ENCODE measurements at places on chromosomes 2 and 18.

DNA sequence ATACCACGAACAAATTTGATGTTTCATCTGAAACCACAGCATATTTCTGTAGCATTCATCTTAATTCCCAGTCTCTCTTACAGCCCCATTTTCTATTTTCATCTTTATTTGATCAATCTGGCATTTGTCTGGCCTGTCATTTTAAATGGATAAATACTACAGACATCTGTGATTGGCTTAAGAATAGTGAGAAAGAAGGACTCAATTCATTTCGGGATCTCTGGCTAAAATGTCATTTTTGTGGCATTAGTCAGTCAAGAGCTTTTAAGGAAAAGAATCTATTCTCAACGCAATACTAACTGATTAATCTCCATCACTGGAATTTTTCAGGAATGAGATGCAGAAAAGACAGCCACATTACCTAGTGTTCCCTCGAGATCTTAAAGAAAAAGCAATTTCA is 585.9 kb downstream of the IRS1 start:
- no peak for DNase-seq

DNA sequence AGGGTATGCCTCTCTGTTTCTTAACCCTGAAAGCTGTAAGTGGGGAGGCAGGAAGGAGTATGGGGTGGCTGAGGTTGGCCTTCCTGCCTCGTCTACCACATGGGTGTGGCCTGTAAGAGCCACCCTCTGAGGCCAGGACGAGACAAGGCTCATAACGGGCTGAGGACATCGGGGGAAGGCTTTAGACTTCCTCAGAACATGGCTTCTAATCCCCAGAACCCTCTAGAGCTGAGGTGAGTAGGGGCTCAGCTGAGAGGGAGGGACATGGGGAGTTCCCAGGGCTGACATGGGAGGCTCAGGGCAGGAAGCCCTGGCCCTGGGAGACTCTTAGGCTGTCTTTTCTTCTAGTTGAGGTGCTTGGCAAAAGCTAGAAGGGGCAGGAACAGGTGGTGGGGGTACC is 36.7 kb downstream of the EMX1 start:
- DNase-seq = peak; percentile 8

- no peak for DNase-seq
Measured at GRCh38 chr2:135281379-135281778, 229.3 kb downstream of the RAB3GAP1 start.

GRCh38 chr2:120802867-120803484 is 67.3 kb downstream of the GLI2 start:
- no peak for DNase-seq

- DNase-seq = peak; percentile 78
Measured at GRCh38 chr2:10378189-10378588, 69.9 kb downstream of the ODC1 start.

Measured in MV-4-11 (cell line).